ENCODE measurements at places on chromosomes 3 and 15.

GRCh38 chr3:42702982-42703694 lies 540 bp upstream of the HHATL start:
- no peak for DNase-seq

- DNase-seq: no peak
Observed at GRCh38 chr3:11145888-11146287, 8.4 kb upstream of the HRH1 start.

GRCh38 chr3:16480861-16481545 lies 32.5 kb downstream of the RFTN1 start:
- DNase-seq: no peak

GRCh38 chr15:31557899-31558298 lies 231.3 kb downstream of the KLF13 start:
- no peak for DNase-seq

- no peak for DNase-seq
Observed at GRCh38 chr3:170418422-170419398, at the start of gene CLDN11. TSS of gene CLDN11 (plus strand) at chr3:170418868. CDS start at chr3:170419067, 199 bp downstream.

GRCh38 chr3:5796541-5796940 lies 609.0 kb downstream of the EDEM1 start:
- DNase-seq: no peak

DNA sequence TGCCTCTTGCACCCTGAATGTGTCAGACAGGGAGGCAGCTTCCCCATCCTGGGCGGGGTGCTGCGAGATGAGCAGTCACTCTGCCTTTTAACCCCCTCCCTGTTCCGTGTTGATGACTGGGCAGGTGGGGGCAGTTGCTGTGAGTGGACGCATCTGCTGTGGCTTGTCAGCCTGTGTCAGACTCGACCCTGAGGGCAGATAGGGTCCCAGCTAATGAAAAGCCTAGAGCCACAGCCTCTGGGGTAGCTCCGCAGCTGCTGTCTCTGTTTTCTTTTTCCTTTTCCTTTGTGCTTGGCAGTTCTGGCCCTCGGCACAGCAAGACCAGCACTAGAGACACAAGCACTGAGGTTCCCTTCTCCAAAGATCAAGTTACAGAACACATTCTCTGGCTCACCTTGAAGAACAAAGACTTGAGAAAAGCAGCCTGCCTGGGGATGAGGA lies 43.0 kb upstream of the GLCE start:
- no peak for DNase-seq

GRCh38 chr3:189635339-189635738 lies 4.2 kb downstream of the TP63 start:
- DNase-seq: no peak

DNA sequence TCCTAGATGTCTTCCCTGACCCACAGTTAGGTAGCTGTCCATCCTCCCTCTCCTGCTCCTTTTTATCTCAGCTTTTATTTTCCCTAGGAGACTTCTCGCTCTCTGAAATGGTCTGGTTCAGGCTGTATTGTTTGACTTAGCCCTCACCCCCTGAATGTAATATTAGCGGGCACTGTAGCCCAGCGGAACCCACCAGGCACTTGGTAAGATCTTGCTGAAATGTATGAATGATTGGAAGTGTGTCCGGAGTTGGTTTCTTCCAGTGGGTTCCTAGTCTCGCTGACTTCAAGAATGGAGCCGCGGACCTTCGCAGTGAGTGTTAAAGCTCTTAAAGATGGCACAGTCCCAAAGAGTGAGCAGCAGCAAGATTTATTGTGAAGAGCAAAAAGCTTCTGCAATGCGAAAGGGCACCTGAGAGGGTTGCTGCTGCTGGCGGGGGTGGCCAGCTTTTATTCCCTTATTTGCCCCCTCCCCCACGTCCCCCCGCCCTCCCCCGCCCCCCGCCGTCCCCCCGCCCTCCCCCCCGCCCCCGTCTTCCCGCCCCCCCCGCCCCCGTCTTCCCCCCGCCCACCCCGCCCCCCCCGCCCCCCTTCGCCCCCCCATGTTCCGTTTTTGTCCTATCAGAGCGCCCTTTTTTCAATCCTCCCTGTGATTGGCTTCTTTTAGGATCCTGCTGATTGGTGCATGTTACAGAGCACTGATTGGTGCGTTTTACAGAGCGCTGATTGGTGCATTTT lies 694 bp upstream of the EEFSEC start:
- DNase-seq: no peak

DNA sequence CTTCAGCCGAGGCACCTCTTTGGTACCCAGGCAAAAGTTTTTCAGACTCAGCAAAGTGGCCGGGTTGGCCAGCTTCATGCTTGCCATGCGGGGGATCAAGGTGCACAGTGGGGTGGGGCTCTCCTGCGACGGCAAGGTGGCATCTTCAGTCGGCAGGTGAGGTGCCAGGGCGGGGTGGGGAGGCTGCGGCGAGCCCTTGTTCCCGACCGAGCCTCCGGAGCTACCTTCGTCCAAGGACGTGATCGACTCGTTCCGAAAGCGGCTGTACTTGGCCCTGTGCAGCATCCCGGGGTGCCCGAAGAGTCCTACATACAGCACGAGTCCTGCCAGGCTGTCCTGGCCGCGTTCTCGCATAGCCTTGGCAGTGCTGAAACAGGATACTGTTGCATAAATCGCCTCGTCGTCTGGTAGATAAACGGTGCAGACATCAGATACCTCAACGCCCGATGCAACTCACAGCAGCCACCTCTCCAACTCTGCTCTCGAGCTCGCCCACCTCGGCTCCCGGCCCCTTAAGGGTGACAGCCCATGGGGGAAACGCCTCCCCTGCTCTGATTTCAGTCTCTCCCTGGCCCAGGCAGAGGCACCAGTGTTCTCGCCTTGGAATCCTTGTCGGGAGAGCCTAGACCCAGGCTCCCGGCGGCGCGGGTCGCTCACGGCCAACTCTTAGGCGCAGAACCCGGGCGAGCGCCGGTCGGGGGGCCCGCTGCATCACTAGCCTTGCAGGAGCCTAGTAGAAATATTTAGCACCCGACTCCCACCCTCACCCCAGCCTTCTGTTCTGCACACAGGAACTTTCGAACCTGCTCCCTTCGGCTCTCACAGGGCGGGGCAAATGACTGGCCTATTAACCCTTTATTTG lies 826 bp downstream of the SHC4 start:
- DNase-seq: no peak

DNA sequence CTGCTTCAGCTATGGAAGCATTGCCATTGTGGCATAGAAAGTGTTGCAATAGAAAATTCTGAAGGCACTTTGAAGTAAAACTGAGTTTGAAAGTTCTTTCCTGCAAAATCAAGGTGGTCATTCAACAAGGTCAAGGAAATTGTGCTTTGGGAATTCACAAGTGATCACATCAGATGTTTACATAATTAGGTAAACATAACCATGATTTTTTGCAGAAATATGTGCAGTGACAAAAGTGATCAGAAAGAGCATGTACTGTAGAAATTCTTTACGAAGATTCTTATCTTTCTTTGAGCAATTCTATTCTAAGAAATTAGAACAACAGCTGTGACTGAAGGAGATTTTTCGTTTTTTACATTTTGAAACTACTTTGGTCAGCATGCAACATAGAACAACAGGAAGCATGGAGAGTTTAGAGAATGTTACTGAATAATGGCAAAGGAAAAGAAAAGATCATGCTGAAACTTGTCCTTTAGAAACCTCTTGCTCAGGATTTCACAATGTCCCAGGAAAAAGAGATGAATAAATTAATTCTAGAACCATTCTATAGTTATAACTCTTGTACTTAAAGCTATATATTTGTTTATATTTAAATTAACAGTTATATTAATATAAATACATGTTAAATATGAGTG lies 643.4 kb upstream of the ARPP21 start:
- no peak for DNase-seq

DNA sequence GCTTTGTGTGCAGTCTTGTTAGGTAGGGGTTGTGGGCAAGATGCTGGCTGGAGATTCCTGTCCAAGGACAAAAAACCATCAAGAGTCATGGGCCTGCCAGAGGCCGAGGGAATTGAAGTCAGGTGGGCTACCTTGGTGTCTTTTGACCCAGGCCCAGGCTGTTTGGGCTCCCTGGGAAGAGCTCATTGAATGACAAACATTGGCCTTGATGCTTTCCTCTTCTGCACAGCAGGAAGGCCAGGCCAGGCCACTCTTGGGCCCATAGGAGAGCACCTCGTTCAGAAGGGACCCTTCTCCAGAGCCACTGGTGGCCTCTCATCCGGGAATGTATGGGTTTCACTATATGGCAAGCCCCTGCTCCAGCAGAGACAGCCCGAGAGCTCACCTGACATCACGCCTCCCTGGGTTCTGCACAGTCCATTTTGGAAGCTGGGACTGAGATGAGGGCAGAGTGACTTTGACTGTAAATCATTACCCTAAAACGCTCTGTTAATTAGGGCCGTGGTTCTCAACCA lies 169.1 kb downstream of the NSMCE3 start:
- no peak for DNase-seq

DNA sequence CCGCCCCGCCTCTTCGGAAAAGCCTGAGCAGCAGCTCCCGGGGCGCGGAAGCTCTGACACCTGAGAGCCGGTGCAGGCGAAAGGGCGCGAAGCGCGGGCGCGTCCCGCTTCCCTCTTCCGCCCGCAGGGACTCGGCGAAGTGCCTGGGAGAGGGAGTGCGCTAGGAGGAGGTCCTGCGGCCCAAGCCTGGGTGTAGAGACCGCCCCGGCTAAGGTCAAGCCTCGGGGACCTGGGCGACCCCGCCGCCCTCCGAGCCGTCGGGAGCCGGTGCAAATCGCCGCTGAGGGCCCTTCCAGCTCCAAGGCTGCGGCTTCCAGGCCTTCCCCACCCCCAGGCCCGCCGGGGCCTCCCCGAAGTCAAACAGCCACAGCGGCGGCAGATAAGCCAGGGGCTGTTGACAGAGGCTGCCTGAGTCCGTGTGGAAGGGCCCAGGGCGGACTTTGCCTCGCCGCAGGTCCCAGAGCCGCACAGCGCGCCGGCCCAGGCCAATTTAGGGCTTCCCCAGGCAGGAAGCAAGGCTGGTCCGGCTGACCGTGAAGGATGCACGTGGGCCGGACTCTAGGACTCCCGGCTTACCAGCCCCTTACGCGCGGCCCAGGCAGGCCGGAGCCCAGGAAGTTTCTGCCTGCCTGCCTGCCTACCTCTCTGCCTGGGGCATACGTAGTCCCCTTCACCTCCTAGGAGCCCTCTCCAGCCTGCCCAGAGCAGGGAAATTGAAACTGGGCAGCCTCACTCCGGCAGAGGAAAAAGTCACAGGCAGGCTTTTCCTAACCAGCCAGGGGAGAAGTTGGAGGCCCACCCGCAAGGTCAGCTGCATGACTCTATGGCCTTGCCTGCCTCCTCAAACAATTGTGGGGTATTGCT lies 2.3 kb downstream of the ITPKA start:
- DNase-seq: no peak

DNA sequence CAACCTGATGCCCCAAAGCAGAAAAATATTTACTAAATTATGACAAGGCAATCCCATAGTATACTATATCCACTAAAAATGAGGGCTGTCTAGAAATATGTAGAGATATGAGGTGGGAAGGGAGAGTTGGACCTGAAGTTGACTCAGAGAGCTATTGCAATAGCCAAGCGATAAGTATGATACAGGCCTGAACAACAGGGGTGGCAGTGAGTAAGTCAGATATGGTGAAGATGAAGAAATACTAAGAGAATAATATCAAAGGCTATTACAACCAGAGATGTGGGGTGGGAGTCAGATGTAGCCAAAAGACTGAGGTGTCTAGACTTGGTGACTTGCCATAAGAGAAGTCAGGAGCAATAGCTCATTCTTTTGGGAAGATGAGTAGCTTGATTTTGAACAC lies 9.2 kb downstream of the HSPBAP1 start:
- DNase-seq: no peak

DNA sequence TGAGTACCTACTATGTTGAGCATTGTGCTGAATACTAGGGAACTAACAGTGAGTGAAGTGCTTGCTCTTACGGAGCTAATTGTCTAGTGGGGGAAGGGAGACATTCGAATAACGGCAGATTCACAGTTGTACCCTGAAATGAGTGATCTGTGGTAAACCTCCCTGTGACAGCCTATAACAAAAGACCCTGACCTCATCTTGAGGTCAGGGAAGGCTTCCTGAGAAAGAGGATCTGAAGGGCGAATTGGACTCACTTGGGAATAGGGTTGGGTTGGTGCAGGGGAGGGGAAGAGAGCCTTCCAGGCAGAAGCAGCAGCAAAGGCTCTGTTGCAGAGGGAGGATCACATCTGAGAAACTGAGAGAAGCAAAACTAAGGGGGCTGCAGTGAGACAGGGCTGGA lies 13.2 kb downstream of the HPS3 start:
- no peak for DNase-seq

DNA sequence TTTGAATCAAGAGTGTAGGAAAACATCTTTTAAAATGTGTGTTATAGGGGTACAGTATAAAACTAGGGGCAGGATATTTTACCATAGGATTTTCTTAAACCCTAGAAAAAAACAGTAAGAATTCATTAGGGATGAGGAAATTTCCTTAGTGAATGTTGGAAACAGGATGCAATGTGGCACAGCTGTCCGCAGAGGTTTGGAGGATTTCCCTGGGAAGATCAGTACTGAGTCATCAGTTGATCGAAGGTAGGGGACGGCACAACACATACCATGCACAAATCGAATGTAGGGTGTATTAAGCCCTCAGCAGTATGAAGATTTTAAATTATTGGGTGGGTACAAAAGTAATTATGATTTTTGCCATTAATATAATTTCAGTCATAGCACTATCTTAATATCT lies 49.9 kb downstream of the FNDC3B start:
- no peak for DNase-seq

DNA sequence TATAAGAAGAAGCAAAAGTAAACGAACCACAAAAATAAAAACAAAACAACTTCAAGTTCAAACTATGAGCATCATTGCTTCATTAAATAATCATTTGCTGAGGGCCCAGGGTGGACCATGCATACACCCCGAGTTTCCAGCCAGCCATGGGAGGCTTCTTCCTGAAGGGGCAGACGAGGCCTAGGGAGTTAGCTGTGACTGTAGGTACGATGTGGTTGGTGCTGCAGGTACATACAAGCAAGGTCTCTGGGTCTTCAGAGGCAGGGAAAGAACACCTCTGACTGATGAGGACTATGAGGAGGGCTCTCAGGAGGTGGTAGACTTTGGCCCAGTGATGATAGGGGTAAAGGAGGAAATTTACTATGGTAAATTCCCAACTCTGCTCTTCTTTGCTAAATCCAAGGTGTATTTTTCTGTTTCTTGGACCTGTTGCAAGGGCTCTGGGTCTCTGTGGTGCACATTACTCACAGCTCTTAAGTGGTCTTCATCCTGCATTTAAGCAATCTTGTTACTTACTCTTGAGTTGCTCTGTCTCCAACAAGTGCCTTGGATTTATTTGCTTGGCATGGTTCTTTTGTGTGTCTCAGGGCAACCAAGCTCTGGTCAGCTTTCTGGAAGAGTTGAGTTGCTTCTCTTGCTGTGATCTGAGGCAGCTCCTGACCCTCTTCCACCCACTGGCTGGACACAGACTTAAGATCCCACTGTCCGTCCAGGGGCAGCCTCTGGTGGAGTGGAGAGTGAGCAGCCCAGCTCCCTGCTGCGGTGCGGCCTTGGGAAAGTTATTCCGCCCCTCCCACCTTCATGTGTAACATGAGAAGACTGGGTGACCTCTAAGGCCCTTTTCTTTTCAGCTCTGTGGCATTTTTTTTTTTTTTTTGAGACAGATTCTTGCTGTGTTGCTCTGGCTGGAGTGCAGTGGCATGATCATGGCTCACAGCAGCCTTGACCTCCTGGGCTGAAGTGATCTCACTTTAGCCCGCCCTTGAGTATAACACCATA lies 56.1 kb upstream of the KIF23 start:
- DNase-seq: no peak

All from stimulated activated CD8-positive, alpha-beta memory T cell treated with anti-CD3 and anti-CD28 coated beads, Interleukin-15, amount 100 ng/mL, for 24 hours (primary cell).